Cortex of kidney (tissue), 1 donor: ENCODE measurements at places on chromosomes 11 and 22.

DNA sequence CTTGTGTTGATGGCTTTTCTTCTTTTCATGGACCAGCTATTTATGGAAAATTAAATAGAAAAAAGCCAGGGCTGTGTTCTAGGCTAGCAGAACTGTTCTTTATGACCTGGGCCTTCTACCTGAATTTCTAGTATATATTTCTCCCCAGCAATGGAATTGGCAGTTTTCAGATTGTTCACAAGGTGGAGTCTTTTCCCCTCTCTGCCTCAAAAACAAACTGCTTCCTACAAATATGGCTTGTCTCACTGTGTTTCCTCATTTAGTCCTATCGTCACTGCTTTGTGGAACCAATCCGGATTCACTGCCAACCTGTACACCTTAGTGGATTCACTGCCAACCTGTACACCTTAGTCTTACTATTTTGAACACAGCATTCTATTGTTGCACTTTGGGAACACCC is 5.0 kb upstream of the APOL5 start:
- no peak for DNase-seq

- no peak for DNase-seq
Observed at GRCh38 chr11:123231777-123232176, 36.7 kb upstream of the CLMP start.

GRCh38 chr11:119469506-119469905 is 46.5 kb upstream of the THY1 start:
- no peak for DNase-seq

DNA sequence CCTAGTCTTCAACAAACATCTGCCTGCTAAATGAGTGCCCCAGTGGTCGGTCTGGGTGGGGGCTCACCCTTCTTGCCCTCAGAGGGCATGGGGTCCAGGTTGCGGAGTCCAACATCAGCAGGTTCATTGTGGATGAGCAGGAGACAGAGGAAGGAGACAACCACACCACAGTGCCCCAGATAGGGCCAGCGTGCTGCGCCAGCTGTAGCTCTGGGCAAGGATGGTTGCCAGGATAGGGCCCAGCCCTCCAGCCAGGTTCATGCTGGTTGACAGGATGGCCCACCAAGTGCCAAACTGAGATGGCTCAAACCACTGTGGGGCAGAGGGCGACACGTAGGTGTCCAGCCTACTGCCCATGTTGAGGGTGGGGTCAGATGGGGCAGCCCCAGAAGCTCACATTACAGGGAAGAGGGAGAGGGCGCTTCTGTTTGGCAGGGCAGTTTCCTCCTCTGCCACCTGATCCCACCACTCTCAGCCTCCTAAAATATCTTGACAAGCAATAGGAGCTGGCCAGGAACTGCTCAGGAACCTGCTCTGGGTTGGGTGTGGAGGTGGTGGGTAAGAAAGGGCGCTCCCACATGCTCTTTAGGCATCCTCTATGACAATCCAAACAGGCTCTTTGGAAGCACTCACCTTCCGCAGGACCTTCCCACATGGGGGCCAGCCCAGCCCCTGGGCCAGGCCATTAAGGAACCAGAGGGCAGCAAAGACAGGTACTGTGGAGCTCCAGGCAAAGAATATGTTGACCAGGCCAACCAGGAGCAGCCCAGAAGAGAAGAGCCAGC is 2.9 kb downstream of the SLC37A4 start:
- DNase-seq: no peak

GRCh38 chr11:122436188-122436555 is 219.3 kb upstream of the UBASH3B start:
- DNase-seq: no peak

- no peak for DNase-seq
Observed at GRCh38 chr22:46490538-46490937, 46.9 kb downstream of the CELSR1 start.

GRCh38 chr11:2510626-2511402 is 66.0 kb downstream of the KCNQ1 start:
- DNase-seq: no peak

GRCh38 chr11:110293389-110293788 is 3.0 kb downstream of the RDX start:
- no peak for DNase-seq

DNA sequence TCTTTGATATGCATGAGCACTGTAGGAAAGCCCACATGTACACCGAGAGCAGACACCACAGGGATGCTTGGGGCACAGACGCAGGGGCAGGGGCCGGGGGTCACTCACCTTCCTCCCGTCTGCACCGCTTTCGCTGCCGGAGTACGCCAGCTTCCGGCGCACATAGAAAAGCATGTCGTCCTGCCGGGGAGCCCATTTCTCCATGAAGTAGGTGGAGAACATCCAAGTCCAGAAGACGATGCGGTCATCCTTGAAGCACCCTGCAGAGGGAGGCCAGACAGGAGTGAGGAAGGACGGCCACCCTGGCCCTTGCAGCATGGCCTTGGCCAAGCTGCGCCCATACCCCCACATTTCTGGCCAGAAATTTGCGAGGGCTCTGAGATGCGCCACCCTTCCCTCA is 28.8 kb downstream of the KIAA0930 start:
- DNase-seq: no peak

GRCh38 chr11:124861670-124862069 is 3.6 kb upstream of the ROBO3 start:
- DNase-seq: no peak

DNA sequence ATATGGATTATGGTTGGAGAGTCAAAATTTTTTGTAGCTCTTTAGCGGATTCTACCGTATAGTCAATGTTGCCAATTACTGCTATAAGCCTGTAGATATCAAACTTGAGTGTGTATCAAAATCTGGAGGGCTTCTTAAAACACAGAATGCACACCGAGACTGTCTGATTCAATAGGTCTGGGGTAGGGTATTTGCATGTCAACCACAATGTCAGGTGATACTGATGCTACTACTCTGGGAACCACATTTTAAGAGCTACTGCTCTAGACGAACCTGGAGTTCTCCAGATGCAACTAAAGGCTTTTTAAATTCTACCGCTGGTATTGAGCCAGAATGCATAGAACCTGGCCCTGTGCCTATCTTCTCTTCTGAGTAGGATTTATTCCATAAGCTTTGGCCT is 15.8 kb upstream of the MS4A4A start:
- DNase-seq: no peak

GRCh38 chr11:65887723-65888162 is 528 bp downstream of the FIBP start:
- DNase-seq: no peak

DNA sequence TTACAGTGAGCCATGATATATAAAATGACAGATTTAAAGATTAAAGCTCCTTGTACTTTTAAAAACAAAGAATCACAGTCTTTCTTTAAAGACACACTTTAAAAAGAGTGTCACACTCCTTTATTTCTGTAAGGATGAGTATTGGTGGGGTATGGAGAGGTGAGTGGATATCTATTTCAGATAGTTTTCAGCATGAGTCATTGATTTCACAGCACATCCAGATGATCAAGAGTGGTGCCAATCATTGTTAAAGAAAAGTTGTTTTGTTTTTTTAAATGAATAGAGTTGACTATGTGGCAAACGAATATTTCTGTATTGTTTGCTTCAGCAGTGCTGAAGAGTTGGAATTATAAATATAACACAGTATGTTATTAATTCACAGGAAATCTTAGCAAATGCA is 52.5 kb downstream of the FAR1 start:
- DNase-seq: no peak

- no peak for DNase-seq
Observed at GRCh38 chr11:73249853-73250783, 22.0 kb upstream of the P2RY6 start.

- no peak for DNase-seq
Observed at GRCh38 chr11:72758690-72759389, 6.6 kb upstream of the ARAP1 start.

DNA sequence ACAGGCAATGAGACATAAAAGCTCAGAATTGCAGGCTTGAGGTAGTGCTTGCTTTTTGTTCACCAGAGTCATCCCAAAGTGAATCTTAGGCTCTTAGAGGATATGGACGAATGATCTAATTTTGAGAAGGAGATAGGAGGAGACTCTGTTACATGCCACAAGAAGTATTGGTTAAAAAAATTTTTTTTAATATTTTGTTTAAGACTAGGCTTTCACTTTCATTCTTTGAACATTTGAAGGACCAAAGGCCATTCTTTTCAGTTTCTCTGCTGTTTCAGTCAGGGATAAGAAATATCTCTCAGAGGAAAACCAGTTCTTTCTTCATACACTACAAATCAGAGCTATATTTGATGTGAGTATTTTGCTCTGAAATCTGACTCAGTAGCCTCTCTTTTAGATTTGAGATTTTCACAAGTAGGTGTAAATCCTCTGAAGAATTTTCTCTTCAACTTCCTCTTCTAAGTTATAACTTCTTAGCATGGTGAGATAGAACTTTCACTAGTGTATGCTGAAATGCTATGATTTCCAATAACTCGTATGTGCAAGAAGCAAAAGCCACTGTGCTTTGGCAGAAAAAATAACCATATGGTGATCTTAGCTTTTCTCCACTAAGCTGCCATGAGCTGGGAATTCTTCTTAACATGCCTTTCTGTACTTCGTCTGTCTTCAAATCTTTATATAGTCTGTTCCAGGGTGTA is 24.1 kb upstream of the FAM181B start:
- DNase-seq: no peak

DNA sequence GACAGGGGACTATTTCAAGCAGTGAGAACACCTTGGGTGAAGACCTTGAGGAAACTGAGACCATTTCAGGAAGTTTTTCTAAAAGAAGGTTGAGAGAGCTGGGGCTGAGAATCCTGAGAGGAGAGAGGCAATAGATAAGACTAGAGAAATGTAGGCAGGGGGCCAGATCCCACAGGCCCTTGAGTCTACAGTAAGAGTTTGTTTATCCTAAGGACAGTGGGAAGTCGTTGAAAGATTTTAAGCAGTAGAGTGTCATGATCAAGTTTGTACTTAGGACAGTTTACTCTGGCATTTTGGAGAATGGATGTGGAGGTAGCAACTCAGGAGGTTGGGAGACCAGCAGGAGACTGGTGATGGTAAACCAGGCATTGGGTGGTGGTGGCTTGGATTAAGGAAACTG is 17.1 kb downstream of the HSD17B12 start:
- no peak for DNase-seq

- no peak for DNase-seq
Observed at GRCh38 chr22:43994006-43994405, 30.1 kb upstream of the PARVB start.

DNA sequence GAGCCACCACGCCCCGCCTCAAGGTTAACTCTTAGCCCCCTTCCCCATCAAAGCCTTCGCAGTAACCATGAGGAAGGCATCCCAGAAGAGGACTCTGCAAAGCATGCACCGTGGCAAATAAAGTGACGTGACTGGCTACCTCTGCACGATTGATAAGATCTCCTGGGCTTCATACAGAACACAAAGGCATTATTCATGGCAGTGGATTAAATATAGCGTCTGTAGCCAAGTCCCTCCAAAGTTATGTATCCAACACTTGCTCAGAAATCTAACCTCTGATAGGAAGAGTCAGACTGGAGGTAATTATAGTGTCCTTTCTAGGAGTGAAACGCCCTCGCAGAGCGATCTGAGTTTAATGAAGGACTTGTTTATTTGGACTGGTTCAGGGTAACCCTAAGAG is 22.4 kb downstream of the CPT1A start:
- no peak for DNase-seq

DNA sequence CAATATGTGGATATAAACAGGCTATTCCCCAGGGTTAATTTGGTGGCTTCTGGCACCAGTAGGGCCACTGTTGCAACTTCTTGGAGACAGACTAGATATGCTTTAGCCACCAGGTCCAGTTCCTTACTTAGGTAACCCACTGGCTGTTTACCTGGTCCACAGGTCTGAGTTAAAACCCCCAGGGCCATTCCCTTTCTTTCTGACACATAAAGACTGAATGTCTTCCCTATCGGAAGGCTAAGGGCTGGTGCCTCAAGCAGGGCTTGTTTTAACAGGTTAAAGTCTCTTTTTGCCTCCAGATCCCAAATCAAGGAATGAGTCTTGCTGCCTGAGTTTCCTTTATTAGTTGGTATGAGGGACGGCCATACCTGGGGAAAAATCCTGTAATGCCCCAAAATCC is 1052.7 kb upstream of the CNTN5 start:
- DNase-seq: no peak
